ENCODE measurements at places on chromosomes 7 and 10.

DNA sequence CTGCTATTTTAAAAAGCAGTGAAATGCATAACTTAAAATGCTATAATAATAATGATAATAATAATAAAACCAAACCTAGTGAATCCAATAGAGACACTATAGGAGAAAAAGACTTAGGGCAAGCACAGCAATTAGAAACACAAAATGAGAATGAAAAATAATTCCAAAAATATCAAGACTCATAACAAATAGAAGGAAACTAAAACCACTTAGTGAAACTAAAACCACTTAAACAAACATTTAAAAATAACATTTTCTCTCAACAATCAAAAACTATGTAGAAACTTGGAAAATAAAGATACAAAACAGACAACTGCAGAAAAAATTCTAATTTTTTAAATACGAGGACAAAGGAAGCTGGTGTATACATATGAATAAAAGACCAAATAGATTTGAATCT is 655.2 kb upstream of the NRG3 start:
- no peak for DNase-seq

- DNase-seq, result no peak
Observed at GRCh38 chr10:26759008-26759407, 61.5 kb downstream of the PDSS1 start.

DNA sequence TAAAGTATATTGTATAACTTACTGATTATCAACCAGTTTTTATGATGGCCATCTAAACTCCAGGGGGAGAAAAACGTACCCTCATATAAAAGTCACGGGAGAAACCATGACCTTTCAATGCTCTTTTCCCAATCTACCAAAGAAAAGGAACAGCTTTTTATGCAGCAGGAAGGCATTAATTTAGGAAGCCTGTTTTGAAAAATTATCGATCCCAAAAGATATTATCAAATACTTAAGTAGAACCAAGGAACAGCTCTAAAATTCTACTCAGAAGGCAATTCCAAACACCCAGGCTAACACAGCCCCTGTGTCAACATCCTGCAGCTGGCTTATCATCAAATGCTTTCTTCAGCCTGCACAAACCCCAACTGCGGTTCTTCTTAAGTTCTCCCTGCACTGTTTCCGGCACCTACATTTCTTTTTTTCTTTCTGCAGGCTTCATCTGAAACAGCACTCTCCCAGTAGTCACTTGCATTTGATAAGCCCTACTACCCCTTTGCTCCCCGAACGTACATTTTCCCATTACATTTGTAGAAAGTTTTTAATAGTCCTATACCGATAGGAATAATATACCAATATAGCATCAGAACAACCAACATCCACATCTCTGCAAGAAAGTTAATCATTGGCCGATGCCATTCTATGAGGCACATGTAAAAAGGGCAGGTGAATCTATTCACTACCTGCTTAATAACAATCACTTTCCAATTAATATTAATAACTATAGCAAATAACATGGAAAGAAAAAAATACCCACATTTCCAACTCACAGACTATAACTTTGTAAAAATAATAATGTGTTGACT is 47.9 kb downstream of the PIP4K2A start:
- DNase-seq, result no peak

DNA sequence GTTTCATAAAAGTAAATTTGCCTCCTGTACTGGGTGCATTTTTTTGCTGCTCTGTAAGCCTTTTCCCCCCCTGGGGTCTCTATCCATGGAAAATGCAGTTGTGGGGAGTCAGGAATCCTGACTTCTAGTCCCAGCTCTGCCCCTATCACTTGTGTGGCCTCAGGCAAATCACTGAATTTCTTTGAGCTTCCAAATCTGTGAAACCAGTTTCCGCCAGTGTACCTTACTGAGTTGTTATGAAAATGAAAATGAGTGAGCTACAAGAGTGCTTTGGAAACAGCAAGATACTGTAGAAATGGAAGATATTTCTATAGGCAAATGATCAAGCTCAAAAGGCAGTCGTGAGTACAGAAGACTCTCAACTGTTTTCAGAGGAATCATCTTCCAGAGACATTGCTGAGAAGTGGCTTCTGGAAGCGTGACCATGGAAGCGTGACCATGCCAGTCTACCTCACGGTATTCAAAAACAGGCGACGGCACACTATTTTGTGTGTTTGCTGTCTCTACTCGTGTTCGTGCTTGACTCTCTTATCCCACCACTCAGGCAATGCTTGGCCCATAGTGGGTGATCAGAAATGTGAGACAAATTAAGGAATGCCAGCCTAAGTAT is 107.4 kb downstream of the ATXN7L1 start:
- DNase-seq, result no peak
